ENCODE measurements at places on chromosomes 1 and 21. TPM values are rescaled to one million over a fixed set of nuclear protein-coding genes. Genes with fewer than 3 reads are reported as not detected.

DNA sequence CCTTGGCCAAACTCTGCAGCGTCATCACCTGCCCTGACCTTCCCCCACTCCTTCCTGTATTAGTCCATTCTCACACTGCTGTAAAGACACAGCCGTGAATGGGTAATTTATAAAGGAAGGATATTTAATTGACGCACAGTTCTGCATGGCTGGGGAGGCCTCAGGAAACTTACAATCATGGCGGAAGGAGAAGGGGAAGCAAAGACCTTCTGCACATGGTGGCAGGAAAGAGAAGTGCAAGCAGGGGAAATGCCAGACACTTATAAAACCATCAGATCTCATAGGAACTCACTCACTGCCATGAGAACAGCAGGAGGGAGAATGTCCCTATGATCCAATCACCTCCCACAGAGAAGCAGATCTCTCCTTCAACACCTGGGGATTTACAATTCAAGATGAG, 408.5 kb downstream of the PTPRU start:
- no peak for DNase-seq
- H3K27me3 ChIP-seq = peaks cover 8% of the 10 kb centered on the region
- H3K4me3 ChIP-seq = no peak overlapping the region
- H3K4me1 ChIP-seq = peaks cover 9% of the 10 kb centered on the region
- H3K27ac ChIP-seq = no peak overlapping the region

The MCM3AP gene
- total RNA-seq = 80.9 TPM

DNA sequence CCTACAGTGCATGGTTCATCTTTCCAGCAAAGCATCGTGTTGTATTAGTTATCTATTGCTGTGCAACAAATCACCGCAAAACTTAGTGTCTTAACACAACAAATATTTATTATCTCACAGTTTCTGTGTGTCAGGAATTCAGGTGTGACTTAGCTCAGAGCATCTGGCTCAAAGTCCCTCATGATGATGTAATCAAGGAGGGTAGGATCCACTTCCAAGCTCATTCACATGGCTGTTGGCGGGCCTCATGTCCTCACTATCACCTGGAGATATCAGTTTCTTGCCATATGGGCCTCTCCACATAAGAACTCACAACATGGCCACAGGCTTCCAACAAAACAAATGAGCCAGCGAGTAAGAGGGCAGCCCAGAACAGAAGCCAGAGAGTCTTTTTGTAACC, 135.6 kb upstream of the GJB5 start:
- no peak for DNase-seq
- no peak overlapping the region for H3K4me3 ChIP-seq
- H3K27ac ChIP-seq = no peak overlapping the region

DNA sequence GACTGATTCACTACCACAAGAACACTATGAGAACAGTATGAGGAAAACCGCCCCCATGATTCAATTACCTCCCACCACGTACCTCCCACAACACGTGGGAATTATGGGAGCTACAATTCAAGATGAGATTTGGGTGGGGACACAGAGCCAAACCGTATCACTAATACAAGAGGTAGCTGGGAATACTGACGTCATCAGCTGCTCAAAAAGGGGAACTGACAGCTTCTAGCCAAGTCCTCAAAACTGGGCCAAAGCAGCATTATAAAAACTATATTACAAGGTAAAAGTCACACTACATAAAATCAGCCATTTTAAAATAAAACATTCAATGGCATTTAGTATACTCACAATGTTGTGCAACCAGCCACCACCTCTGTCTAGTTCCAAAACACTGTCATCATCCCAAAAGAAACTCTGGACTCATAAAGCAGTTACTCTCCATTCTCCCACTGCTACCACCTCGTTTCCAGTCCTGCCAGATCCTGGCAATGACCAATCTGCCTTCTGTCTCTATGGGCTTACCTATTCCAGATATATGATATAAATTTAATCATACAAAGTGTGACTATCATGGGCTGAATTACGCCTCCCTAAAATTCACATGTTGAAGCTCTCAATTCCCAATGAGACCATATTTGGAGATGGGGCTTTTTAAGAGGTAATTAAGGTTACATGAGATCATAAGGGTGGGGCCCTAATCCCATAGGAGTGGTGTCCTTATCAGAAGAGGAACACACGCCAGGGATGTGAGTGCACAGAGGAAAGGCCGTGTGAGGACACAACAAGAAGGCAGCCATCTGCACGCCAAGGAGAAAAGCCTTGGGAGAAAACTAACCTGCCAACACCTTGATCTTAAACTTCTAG, 192.1 kb downstream of the SETD4 start:
- H3K27ac ChIP-seq = no peak overlapping the region
- DNase-seq = no peak
- H3K36me3 ChIP-seq = no peaks in the 10 kb centered on the region
- H3K4me3 ChIP-seq = no peak overlapping the region

DNA sequence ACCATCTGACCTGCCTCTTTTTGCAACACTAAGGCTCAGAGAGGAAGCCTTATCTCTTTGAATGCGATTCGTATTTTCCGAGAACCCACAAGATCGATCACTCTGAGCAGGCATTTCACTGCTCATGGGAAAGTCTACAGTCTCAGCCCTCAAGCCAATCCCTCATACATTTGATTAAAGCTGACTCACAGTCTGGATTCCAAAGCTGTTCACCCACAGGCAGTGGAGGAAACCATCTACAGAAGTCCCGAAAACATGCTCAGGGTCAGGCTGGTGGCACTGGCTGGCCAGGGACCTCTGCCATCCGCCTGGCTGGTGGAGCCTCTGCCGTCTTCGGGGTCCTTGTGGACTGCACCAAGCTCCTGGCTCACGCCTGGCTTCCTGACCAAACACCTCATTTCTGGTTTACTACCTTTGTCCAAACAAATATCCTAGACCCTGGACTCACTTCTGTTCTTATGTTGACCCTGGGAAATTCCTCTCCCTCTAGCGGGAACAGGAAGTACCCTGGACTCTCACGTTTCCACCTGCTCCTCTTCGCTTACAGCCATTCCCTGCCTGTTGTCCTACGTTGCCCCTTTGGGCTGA, 650.0 kb downstream of the SMYD3 start:
- no peaks in the 10 kb centered on the region for H3K27me3 ChIP-seq
- H3K27ac ChIP-seq = no peak overlapping the region
- no peaks in the 10 kb centered on the region for H3K36me3 ChIP-seq
- H3K4me3 ChIP-seq = no peak overlapping the region

The PLD5 gene
- not detected for total RNA-seq

The MED8 gene
- 60.7 TPM for total RNA-seq

- peak overlapping the region; percentile 92 for H3K27ac ChIP-seq
- no peaks in the 10 kb centered on the region for H3K36me3 ChIP-seq
- peak; percentile 94 for DNase-seq
- peaks cover 19% of the 10 kb centered on the region for H3K4me1 ChIP-seq
- no peak overlapping the region for H3K4me3 ChIP-seq
Measured at GRCh38 chr1:17569200-17570139, 30.0 kb downstream of the ARHGEF10L start.

The CHODL gene
- not detected for total RNA-seq

- H3K4me3 ChIP-seq = no peak overlapping the region
- no peaks in the 10 kb centered on the region for H3K27me3 ChIP-seq
- no peaks in the 10 kb centered on the region for H3K36me3 ChIP-seq
- DNase-seq = peak; percentile 39
- no peak overlapping the region for H3K27ac ChIP-seq
Measured at GRCh38 chr1:62144238-62144831, 50.3 kb upstream of the L1TD1 start.

- no peak overlapping the region for H3K4me3 ChIP-seq
- no peaks in the 10 kb centered on the region for H3K27me3 ChIP-seq
- DNase-seq = no peak
- peaks cover 13% of the 10 kb centered on the region for H3K4me1 ChIP-seq
- H3K36me3 ChIP-seq = no peaks in the 10 kb centered on the region
Measured at GRCh38 chr1:93770640-93771039, 89.0 kb upstream of the BCAR3 start.

GRCh38 chr1:64692911-64693310, 52.0 kb upstream of the RAVER2 start:
- no peak overlapping the region for H3K4me3 ChIP-seq
- H3K27me3 ChIP-seq = no peaks in the 10 kb centered on the region
- H3K27ac ChIP-seq = no peak overlapping the region
- no peak for DNase-seq
- H3K4me1 ChIP-seq = peaks cover 28% of the 10 kb centered on the region
- H3K36me3 ChIP-seq = no peaks in the 10 kb centered on the region

Measured in SJSA1 (cell line).